Activated naive CD8-positive, alpha-beta T cell treated with anti-CD3 and anti-CD28 coated beads for 36 hours (primary cell): ENCODE measurements at places on chromosomes 13 and 19. TPM values are rescaled to one million over a fixed set of nuclear protein-coding genes. Genes with fewer than 3 reads are reported as not detected.

TEX101 gene
- total RNA-seq: not detected

FAM124A gene
- total RNA-seq: 0.30 TPM

ZIK1 gene
- total RNA-seq: 14.4 TPM

IRGC gene
- total RNA-seq: not detected

EGLN2 gene
- 100 TPM for total RNA-seq

DNA sequence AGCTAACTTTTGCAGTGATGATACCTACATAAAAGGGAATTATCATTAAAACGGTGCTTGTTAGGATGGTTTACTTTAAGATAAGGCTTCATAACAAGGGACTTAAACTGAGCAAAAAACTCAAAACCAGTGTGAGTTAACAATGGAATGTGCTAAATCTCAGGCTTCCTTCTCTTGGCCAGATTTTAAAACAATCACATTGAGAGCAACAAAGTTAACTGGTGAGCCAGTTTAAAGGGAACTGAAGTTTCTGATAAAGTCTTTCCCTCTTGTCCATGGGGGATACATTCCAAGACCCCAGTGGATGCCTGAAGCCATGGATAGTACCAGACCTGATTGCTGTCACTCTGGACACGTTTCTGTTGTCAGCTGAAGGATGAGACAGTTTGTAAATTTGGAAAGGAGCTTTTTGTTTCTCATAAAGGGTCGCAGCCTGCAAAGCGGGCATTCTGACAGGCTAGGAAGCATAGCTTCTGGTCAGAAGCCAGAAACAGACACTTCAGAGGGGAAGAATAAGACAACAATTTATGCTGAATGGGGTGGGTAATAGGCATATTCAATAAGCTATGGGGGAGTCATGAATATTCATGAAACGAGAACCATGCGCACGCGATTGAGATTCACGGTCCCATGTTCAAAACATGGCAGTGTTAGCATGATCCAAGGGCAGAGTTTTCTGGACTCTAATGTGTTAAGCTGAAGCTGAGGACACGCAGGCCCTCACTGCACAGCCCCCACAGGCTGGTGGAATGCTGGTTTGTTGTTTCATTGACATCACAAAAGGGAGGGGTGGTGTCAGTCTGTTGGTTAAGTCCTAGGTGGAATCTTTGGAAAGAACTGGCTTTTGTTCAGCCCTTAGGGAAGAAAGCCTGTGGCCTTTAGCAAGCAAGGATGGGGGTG, 150.6 kb upstream of the RNF113B start:
- no peak for DNase-seq
- H3K4me3 ChIP-seq: no peak overlapping the region
- no peaks in the 10 kb centered on the region for H3K36me3 ChIP-seq
- peaks cover 18% of the 10 kb centered on the region for H3K27me3 ChIP-seq
- no peaks in the 10 kb centered on the region for H3K4me1 ChIP-seq

GRCh38 chr19:38263689-38264485, 486 bp upstream of the SPINT2 start:
- peaks cover 2% of the 10 kb centered on the region for H3K36me3 ChIP-seq
- H3K4me1 ChIP-seq: peaks cover 34% of the 10 kb centered on the region
- H3K4me3 ChIP-seq: peak overlapping the region; percentile 81
- H3K27me3 ChIP-seq: peaks cover 3% of the 10 kb centered on the region
- peak; percentile 84 for DNase-seq

ZFP28 gene
- total RNA-seq: 5.7 TPM

CD320 gene
- total RNA-seq: 77.7 TPM

GRCh38 chr19:23312515-23312914, 62.3 kb upstream of the ZNF724 start:
- no peak for DNase-seq
- H3K36me3 ChIP-seq: no peaks in the 10 kb centered on the region
- no peak overlapping the region for H3K27ac ChIP-seq
- no peaks in the 10 kb centered on the region for H3K27me3 ChIP-seq

GRCh38 chr13:77456271-77456670, 79.2 kb upstream of the SCEL start:
- H3K27ac ChIP-seq: no peak overlapping the region
- no peak for DNase-seq
- peaks cover 5% of the 10 kb centered on the region for H3K27me3 ChIP-seq
- H3K36me3 ChIP-seq: no peaks in the 10 kb centered on the region

GRCh38 chr13:51707461-51707860, 96.5 kb downstream of the DHRS12 start:
- H3K36me3 ChIP-seq: peaks cover 16% of the 10 kb centered on the region
- no peak overlapping the region for H3K4me3 ChIP-seq
- H3K27ac ChIP-seq: no peak overlapping the region
- H3K27me3 ChIP-seq: no peaks in the 10 kb centered on the region
- H3K4me1 ChIP-seq: peaks cover 5% of the 10 kb centered on the region
- DNase-seq: no peak

DNA sequence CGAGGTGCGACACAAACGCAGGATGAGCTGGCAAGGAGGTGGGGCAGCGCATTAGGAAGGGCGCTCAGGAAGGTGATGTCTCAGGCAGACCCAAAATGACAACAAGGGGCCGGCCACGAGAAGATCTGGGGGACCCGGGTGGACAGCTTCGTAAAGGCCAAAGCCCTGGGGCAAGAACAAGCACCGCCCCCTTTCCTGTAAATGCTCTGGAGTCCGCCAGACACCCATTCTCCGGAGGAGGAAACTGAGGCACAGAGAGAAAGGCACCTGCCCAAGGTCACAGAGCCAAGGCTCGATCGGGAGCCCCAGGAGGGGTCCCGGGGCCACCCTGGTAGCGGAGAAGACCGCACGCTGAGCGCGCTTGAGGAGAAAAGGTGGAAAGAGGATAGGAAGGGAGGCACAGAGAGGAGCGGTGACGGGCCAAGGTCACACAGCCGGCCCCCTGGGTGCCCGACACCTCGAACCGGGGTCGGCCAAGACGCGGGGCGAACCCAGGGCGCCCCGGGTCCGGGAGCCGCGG, 571 bp downstream of the SAFB2 start:
- H3K27ac ChIP-seq: peak overlapping the region; percentile 100
- H3K4me3 ChIP-seq: peak overlapping the region; percentile 100
- peaks cover 6% of the 10 kb centered on the region for H3K27me3 ChIP-seq

GRCh38 chr19:1084024-1084868, 10.9 kb downstream of the POLR2E start:
- peak overlapping the region; percentile 77 for H3K27ac ChIP-seq
- peaks cover 40% of the 10 kb centered on the region for H3K4me1 ChIP-seq
- DNase-seq: peak; percentile 54
- H3K4me3 ChIP-seq: no peak overlapping the region

DNA sequence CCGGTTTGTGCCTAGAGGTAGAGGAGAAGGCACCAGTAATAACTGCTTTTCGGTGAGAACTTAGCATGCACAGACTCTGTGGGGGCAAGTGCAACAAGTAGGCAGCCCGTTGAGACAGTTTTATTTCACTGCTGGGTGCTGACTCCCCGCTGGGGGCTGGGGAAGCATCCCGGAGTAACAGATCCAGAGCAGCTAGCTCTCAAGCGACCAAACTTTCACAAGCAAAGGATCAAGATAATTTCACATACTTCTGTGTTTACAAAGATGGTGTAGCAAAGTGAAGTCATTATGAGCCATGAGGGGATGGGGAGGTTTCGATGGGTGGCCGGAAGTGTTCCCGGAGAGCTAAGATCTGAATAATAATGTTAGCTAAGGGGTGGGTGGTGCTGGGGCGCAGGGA, 2.8 kb downstream of the NACC1 start:
- peaks cover 11% of the 10 kb centered on the region for H3K36me3 ChIP-seq
- H3K27ac ChIP-seq: peak overlapping the region; percentile 38
- no peaks in the 10 kb centered on the region for H3K27me3 ChIP-seq
- H3K4me1 ChIP-seq: peaks cover 42% of the 10 kb centered on the region

PSG7 gene
- not detected for total RNA-seq

- H3K27me3 ChIP-seq: peaks cover 4% of the 10 kb centered on the region
- H3K4me1 ChIP-seq: peaks cover 31% of the 10 kb centered on the region
- H3K4me3 ChIP-seq: peak overlapping the region; percentile 90
These were observed 14.0 kb upstream of the TUBB4A start for GRCh38 chr19:6516018-6516658.
